ENCODE measurements at places on chromosomes 2 and 18.

DNA sequence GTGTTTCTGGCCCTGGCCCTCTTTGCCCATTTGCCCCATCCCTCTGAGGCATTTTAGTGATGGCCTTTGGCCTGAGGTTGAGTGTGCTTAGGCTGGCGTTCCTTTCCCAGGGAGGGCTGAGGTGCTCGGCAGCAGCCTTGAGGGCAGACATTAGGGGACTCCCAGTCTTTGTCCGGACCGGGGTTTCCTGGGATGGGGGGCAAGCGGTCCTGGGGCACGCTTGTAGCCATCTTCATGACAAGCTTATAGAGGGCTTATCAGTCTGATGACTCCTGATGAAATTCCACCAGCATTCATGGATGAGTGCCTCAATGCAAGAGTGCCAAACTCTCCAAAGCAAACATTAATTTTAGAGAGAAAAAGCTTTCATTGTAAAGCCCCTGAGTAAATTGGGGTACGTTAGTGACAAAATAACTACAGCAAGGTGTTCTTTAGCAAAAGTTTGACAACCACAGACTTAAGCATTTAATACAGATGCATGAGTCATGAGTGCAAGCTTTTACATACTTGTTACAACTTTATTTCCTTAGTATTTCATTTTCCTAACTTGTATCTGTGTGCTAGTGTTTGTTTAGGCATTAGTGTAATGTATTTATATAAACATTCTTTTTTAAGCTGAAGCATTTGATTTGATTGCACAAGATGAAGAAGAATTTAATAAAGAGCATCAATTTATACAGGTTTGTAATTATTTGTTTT is 45.6 kb downstream of the CEP192 start:
- no peak for DNase-seq

GRCh38 chr2:31388736-31389135 is 25.8 kb downstream of the XDH start:
- DNase-seq: no peak

GRCh38 chr2:240806006-240806405 is 14.0 kb downstream of the KIF1A start:
- DNase-seq: no peak

GRCh38 chr2:180056367-180057118 is 49.4 kb upstream of the CWC22 start:
- DNase-seq: no peak

- no peak for DNase-seq
Observed at GRCh38 chr2:38158378-38159118, 82.6 kb upstream of the CYP1B1 start.

DNA sequence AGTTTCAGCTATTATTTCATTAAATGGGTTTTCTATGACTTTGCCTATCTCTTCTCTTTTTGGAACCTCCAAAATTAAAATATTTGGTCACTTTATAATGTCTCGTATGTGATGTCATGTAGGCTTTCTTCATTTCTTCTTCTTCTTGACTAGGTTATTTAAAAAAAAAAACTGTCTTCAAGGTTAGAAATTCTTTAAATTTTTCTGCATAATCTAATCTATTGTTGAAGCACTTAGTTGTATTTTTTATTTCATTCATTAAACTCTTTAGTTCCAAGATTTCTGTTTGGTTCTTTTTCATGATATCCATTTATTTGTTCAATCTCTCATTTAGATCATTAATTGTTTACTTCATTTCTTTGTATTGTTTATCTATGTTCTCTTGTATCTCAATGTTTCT is 43.8 kb upstream of the ROCK1 start:
- DNase-seq: no peak

DNA sequence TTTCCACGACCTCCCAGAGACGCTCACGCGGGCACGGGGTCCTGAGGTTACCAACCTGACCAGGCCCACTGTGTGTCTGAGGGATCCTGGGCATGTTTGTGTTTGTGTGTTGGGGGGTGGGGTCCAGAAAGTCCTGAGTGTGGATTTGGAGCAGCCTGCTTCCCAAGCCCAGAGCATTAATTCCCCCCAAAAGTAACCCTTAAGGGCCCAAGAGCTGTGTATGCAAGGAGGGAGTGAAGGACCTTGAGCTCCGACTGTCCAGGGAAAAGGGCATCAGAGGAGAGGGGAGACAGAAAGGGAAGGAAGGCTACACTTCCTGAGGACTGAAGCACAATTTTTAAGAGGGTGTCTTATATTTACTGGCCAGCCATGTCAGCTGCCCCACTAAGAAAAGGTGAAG is 5.2 kb upstream of the SIX3 start:
- DNase-seq: no peak

DNA sequence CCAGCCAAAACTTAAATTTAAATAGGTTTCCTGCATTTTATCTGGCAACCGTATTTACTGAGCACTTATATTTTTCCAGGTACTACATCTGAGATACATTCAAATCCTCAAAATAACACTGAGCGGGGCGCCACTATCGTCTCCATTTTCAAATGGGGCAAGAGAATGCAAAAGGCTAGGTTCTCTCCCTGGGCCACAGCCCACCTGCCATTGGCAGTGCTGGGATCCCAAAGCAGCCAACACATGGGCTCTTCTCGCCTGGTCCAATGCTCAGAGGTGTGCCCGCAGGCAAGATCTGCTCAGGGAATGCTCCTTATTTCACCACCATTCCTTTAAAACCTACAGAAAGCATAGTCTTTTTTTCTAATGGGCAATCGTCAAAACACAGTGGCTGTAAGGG is 11.3 kb upstream of the ID2 start:
- DNase-seq: no peak

DNA sequence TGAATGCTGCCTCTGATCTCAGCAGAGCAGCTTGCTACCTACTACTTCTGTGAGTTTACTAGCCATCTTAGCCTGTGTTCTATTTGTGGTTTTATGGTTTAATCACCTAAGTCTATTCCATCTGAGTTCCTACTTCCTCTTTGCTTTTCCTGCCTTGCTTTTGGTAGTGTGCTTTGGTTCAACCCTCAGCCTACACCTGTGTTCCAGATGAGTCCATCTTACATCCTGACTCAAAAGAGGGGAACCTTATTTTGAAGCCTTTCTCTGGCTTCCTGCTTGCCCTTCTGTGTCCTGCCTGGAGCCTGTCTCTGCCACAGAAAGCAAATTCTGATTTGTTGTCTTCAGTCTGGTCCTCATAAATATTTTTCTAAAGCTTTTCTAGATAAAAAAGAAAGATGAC is 530.3 kb upstream of the MEX3C start:
- no peak for DNase-seq

- no peak for DNase-seq
Observed at GRCh38 chr2:215796140-215796855, 217.1 kb downstream of the MREG start.

Measured in HTR-8/SVneo (cell line).